ENCODE measurements at places on chromosomes 13 and 19.
A peak's percentile ranks its signal among the peaks of the same experiment; 100 is the strongest.

DNA sequence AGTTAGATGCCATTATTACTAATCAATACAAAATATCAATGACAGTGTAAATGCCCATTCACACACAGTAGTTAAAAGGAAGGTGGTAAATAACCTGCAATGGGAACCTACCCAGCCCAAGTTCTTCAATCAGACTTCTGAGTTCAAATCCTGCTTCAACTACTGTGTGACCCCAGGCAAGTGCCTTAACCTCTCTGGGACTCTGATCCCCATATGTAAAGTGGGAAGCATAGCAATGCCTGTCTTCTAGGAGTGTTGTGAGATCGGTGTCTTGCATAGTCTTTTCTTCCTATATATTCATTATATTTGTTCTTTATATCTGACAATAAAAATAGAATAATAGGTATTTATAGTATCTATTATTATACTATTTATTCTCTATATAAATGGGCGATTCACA lies 6.9 kb downstream of the TIMM13 start:
- DNase-seq: no peak

- no peak for DNase-seq
These were observed 102.0 kb downstream of the SLITRK1 start for GRCh38 chr13:83780227-83780626.

- DNase-seq: no peak
These were observed 9.9 kb upstream of the ZNF14 start for GRCh38 chr19:19742773-19743172.

DNA sequence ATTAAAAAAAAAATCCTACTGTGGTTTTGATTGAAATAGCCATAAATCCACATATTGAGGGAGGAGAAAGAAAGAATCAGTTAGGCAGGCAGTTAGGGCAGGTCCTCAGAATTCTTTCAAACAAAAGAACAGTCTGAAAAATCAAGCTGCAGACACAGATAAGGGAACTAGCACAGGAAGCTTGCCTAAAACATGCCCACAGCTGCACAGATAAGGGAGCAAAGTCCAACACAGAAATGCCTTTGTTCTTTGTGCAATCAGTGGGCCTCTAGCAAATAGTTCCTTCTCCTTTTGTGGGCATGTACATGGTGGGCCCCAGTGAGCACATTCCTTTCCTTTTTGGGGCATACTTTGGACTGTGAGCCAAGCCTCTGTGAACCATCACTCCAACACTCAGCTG lies 42.7 kb downstream of the UTP14C start:
- no peak for DNase-seq

DNA sequence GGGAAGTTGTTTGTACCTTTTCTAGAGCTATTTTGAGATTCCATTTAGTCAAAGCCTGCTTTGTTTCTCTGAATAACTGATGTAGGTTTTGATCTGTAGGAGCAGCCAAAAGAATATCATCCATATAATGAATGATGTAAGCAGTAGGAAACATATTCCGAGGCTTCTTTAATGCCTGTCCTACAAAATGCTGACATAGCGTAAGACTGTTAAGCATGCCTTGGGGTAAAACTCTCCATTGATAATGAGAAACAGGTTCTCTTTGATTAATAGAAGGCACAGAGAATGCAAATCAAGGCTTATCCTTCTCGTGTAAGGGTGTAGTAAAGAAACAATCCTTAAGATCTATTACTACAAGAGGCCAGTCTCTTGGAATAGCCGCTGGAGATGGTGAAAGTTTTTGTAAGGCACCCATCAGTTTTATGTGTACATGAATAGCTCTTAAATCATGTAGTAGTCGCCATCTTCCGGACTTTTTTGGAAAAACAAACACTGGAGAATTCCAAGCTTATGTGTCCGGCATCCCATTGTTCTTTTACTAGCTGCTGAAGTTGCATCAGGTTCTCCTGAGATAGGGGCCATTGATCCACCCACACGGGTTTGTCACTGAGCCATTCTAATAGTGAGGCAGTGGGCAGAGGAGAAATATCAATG lies 13.5 kb downstream of the FPR3 start:
- DNase-seq: no peak

- DNase-seq: peak; percentile 68
These were observed 4.7 kb upstream of the PRMT1 start for GRCh38 chr19:49672131-49672919.

GRCh38 chr19:53462861-53463260 lies 4.7 kb upstream of the ZNF813 start:
- no peak for DNase-seq

GRCh38 chr13:113183450-113184129 lies 24.9 kb downstream of the PCID2 start:
- no peak for DNase-seq

GRCh38 chr13:33272531-33273124 lies 12.9 kb downstream of the STARD13 start:
- no peak for DNase-seq

DNA sequence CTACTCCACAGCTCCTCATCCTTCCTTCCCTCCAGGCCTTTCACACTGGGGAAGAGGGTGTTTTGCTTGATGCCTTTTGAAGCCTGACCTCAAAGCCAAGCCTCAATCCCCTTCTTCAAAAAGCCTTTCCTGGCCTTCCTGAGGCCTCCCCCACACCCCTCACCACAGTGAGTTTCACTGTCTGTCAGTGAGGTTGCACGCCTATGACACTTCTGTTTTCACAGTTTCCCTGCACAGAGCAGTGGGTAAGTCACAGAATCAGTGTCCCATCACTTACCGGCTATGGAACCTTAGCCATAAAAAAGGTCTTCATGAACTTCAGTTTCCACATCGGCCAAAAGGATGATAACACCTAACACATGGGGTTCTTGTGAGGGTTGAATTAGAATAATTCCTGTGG lies 371.4 kb downstream of the UQCRFS1 start:
- no peak for DNase-seq

DNA sequence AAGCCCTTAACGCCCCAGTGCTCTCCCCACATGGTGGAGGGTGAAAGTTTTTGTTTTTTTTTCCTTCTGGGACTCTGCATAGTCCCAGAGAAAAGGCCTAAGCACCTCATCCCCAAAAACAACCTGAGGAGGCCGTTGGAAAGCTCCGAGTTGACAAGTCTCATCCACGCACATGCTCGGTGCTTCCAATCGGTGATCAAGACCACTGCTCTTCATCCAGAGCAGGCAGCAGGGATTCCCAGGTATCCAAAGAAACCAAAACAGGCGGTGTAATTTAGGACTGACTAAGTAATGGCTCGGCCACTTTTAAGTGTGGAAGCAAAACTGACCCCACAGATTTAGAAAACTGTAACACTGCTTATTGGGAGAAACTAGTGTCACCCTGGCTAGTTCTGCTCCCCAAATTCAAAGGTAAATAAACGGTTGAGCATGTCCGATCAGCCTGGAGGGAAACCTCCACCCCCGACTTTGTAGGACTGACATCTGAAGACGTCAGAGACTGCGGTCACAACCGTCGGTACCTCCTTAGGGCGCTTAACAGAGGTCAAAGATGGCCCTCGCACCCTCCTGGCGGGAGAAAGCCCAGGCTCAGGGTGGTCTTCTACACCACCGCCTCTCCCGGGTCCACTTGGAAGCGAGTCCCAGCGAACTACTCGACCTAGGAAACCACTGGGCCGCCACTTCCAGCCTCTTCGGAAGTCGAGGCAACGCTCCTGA lies 997 bp upstream of the ZNF446 start:
- DNase-seq: no peak

- DNase-seq: no peak
These were observed 583 bp downstream of the PCDH8 start for GRCh38 chr13:52847682-52848432.

DNA sequence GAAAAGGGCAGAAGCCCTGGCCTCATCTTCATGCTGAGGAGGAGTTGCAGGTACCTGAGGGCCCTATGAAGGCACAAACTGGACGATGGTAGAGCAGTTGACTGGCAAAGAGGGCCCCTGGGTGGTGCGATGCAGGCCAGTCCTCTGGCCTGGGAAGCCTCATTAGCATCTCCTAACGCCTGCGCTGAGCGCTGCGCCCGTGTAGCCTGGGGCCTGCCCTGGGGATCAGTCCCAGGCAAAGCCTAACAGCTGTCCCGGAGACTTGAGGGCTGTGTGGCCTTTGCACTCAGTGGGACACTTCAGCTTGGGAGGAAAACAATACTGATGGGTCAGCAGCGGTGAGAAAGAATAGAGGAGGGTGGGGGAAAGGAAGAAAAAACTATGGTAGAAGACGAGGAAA lies 187.7 kb downstream of the RAP2A start:
- no peak for DNase-seq

DNA sequence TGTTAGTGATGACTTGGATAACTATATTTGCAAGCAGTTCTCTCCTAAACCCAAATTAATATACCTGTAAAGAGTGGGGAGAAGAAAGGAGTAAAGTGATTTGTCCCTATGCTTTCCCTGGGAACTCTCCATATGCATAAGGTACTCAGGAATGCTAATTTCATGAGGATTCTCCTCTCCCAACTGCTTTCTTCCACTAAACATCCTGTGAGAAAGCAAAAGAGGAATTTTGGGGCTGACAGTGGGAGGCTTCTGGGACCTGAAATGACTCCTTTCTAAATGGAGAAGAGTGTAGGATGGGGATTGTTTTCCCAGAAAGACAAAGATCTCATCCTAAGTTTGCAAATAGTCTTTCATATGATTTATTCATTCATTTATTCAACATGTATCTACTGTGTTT lies 250.5 kb downstream of the TDRD3 start:
- DNase-seq: no peak

All from activated T-helper 2 cell treated with anti-CD3 and anti-CD28 coated beads, Interferon-gamma antibody, Interleukin-2, Interleukin-4, amounts not matched to agents 10 μg/mL and 5 μg/mL and 100 μg/mL, durations not matched to agents 14 hours and 24 hours and 36 hours (primary cell).